NCI-H526 (cell line): ENCODE measurements at places on chromosomes 3 and 15.

DNA sequence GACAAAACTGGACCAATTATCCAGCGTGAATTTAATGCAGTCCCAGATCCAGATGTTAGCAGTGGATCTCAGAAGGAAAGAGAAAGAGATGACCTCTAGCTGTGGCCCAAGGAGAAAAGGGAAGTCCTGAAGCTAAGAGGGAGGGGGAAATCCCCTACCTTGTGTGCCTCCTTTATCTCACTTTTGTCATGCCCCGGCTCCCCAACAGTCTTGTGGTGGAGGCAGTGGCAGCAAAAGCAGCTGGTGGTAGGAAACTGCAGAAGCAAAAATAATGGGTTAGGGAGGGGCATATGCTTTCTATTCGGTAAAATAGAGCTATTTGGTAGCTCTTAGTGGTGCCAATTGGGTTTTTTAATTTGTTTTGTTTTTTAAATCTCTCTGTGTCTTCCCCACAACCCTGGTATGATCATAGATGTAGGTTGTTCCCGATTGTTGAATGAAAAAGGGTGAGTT, 56.5 kb downstream of the MCTP2 start:
- DNase-seq: no peak

GRCh38 chr3:35383216-35383615, 256.1 kb upstream of the ARPP21 start:
- DNase-seq: no peak

- no peak for DNase-seq
Observed at GRCh38 chr3:141266797-141267555, 35.4 kb downstream of the PXYLP1 start.

GRCh38 chr15:47461652-47462141, 255.6 kb upstream of the SEMA6D start:
- DNase-seq: no peak

DNA sequence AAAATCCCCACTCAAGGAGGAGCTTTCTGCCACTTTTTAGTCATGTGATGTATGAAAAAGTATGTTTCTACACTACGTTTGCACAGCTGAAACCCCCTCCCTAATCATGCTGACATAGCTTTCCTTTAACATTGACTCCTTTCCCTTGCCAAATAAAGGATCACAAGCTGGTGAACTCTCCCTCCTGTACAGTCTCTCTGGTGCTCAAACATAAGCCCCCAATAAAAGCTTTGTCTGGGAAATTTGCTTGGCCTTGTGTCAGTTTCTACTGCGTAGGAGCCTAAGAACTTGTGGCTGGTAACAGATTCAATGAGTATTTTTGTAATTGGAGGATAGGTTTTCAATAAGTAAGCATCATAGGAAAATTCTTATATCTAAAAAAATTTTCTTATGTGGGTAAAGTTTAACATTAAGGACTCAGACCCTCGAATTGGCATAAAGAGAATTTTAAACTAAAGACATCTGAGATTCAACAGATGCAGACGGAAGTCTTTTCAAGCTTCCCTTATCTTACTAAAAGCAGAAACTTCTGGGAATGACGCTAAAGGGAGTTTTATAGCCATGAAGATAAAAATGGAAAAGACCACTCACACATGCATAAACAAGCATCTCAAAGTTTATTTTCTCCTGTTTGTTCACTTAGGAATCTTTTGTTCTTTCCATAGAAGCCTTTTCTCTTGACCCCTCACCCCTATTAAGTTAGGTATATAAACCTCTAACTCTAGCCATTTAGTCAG, 44.1 kb upstream of the P2RY1 start:
- DNase-seq: no peak

DNA sequence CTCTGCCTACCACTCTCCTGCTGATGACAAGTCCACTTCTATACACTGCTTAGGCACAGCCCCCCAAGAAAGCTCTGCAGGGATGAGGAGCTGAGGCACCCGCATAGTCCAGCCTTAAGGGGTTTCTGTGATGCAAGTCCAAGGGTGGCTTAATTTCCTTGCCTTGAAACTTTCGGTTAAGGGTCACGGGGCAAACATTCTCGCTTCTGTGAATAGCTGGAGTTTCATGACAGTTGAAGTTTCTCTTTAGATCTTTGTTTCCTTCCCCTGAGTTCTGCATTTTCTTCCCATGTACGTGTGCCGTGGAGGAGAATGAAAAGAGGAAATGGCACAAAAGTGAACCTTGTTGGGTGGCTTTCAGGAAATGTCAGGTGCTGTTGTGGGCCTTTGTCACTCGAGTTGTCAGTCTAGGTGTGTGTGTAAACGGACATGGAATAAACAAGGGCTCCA, 7.0 kb downstream of the GPR160 start:
- no peak for DNase-seq

GRCh38 chr3:101853982-101854381, 4.7 kb downstream of the NFKBIZ start:
- DNase-seq: no peak

GRCh38 chr3:8854656-8855055, 85.2 kb upstream of the OXTR start:
- DNase-seq: no peak

GRCh38 chr3:59341459-59341858, 291.6 kb upstream of the CFAP20DC start:
- DNase-seq: no peak

DNA sequence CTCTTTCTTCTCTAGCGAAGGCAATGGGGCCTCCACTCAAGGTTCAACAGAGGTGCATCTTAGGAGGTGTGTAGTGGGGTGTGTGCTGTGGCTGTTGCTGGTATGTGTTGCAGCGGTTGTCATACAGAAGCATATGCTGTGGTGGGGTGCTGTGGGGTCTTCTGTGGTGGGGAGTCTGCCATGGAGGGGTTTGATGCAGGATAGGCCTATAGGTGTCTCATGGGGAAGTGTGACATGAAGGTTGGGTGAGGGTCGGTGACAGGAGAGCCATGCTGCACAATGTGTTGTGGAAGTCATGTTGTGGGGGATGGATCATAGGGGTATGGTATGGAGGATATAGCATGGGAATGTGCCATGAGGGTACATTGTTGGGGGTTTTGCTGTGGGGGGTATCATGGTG, 20.3 kb downstream of the NMNAT3 start:
- no peak for DNase-seq

DNA sequence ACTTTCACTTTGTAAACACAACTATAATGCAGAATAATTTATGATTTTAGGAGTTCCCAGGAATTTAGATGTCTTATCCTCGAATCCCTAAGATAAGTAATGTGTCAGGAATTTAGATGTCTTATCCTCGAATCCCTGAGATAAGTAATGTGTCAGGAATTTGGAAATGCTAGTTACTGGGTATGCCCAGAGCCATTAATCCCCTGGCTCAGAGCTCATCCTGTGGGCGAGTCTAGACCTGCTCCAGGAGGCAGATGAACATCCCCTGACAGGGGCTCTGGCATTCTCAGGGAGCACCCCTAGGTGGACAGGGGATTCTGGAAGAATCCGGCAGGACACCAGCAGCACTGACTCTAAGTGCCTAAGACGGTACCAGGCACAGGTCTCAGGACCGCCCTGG, 163.3 kb downstream of the ARRDC4 start:
- no peak for DNase-seq

- peak; percentile 43 for DNase-seq
Observed at GRCh38 chr15:64454282-64454681, 6.1 kb upstream of the ZNF609 start.
